ENCODE measurements at places on chromosomes 7 and 10. TPM values are rescaled to one million over a fixed set of nuclear protein-coding genes. Genes with fewer than 3 reads are reported as not detected.

DNA sequence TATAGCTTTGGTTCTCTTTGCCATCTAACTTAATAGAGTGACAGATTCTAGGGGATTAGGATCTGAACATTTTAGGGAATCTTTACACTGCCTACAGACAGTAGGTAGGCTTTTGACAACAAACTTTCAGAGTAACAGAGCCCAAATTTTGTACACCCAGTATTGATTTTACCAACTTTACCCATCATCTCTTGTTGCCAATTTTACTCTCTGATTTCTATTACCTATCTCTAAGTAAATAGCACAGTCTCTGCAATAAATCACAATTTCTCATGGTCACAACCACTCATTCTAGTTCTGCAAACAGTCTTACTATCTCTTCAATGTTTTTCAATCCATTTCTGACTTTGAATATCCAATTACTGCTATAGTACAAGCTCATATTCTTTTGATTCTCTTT is 1097.6 kb upstream of the PHF14 start:
- no peak for DNase-seq

DNA sequence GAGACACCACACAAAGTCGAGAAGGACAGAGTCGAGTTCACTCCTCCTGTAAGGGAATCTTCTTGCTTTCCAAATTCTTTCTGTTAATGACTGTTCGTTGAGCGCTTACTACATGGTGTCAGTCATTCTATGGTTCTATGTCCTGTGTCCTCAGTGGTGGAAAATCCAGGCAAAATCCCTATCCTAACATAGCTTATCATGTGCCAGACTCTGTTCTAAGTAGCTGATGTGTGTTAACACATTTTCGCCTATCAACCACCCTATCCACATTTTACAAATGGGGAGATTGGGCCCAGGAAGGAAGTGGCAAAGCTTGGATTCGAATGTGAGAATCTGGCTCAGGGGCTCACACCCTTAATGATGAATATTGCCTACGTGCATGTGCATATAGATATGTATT is 280.1 kb downstream of the GATA3 start:
- DNase-seq = no peak

Gene GPR15LG
- total RNA-seq = not detected

Gene VSTM4
- 0.19 TPM for total RNA-seq

Gene MMD2
- not detected for total RNA-seq

Gene NXPH1
- total RNA-seq = not detected

DNA sequence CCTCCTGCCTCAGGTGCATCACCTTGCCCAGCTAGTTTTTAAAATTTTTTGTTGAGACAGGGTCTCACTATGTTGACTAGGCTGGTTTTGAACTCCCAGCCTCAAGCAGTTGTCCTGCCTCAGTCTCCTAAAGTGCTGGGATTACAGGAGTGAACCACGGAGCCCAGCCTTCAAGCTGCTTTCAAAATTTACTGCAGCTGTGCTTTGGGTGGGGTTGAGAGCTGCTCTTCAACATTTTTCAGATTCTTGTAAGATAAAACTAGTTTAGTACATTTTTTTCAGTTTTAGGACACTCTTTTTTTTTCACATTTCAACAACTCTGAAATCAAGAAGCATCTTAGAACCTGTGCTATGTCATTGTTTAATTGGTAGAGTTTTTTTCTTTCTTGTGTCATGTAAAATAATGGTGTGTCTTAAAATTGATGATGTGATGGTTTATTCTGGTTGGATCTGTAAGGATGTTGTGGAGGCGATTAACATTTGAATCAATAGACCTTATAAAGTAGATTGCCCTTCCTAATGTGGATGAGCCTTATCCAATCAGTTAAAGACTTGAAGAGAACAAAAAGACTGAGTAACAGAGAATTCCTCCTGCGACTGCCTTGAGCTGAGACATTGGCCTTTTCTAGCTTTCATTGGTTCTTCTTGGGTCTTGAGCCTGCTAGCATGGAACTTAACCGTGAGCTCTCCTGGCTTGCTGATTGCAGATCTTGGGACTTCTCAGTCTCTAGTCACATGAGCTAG is 13.5 kb downstream of the PLEKHA8 start:
- no peak for DNase-seq

Gene KLF14
- total RNA-seq = not detected

- no peak for DNase-seq
These were observed 80.0 kb upstream of the PCDH15 start for GRCh38 chr10:54880996-54881395.

DNA sequence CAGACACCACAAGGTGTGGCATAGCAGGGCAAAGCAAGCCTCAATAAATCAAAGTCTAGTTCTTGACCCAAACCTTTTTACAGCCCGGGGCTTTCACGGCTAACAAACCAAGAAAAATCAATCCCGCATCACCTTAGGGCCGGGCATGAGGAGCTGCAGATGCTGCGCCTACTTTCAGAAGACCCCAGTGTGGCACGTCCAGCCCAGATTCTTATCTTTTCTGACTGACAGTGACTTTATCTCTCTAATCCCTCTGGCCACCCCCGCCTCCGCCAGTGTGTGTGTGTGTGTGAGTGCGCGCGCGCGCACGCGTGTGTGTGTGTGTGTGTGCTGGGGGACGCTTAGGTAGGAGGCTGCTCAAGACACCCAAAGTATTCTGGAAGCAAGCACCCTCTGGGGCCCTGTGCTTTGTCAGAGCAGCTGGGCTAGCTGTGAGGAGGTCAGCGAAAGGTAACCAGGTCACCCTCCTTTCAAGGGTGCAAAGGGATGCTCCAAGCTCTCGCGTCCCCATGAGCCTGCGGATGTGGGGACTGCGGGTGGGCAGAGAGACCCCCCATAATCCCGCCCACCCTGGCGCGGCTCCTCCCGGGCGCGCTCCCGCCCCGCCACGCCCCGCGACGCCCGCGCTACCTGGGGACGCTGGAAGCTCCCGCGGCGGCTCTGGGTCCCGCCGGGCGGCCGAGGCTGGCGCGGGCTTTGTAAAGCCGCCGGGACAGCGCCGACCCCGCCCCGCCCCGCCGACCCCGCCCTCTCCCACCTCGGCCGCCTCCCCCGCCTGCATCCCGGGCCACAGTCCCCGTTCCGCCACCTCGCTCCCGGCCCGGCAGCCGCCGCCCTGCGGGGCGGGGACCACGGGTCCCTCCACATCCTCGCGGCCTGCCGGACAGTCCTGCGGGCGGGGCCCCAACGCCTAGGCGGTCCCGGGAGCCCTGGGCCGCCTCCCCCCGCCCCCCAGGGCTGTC is 57.1 kb upstream of the RHOBTB1 start:
- no peak for DNase-seq

- no peak for DNase-seq
These were observed 274.4 kb downstream of the THSD7A start for GRCh38 chr7:11557627-11558026.

DNA sequence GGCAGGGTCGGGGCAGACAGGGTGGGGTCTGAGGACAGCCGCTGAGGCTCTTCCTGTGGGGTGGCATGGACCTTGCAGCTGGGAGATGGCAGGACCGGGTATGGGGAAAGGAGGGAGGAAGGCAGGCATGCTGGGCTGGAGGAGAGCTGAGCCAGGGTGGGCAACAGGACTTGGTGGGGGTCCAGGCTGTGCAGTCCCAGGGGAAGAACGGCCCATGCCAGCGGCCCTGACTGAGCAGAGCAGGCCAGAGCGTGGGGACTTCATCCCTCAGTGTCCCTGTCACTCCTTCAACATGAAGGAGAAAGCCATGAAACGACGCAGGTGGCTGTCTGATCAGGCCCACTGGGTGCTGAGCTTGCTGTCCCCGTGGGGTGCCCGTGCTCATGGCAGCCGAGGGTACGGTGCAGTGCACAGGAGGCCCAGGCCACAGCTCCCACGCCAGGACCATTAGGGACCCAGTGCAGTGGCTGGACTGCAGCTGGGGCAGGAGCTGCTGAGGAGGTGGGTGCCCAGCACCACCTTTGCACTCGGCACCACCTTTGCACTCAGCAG is 519.6 kb downstream of the PTPRN2 start:
- no peak for DNase-seq

DNA sequence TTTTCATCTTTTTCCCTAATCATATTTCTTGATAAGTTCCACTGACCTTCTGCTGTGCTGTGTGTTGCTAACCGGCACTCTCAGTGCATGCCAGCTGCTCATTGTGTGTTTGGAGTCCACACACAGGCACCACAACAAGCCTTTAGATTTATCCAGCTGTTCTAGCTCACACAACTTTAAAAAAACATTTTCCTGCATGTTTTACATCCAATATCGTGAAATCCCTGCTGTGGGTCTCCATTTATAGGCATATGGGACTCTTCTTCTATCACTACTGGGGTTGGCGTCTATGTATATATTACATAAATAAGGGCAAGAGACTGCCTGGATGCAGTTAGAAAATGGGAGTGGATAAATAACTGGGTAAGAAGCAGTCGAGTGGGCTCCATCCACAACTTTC is 183.6 kb upstream of the ADARB2 start:
- no peak for DNase-seq

Gene TFR2
- 7.8 TPM for total RNA-seq

- no peak for DNase-seq
These were observed 543.8 kb upstream of the NRP1 start for GRCh38 chr10:33878238-33878786.

DNA sequence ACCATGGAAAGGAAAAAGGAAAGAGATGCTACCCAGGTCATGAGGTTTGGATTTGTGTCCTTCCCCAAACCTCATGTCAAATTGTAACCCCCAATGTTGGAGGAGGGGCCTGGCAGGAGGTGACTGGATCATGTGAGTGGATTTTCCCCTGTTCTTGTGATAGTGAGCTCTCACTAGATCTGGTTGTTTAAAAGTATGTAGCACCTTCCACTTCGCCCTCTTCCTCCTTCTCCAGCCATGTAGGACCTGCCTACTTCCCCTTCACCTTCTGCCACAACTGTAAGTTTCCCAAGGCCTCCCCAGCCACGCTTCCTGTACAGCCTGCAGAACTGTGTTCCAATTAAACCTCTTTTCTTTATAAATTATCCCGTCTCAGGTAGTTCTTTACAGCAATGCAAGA is 113.9 kb downstream of the FAM107B start:
- DNase-seq = no peak

Gene NME8
- not detected for total RNA-seq

Gene MMP21
- total RNA-seq = 0.49 TPM

Gene CCT6A
- 44.6 TPM for total RNA-seq

- no peak for DNase-seq
These were observed 34.8 kb downstream of the TRDMT1 start for GRCh38 chr10:17166699-17167098.

GRCh38 chr10:110344622-110345021 is 39.9 kb upstream of the SMNDC1 start:
- no peak for DNase-seq

Gene TMEM273
- 17.6 TPM for total RNA-seq

DNA sequence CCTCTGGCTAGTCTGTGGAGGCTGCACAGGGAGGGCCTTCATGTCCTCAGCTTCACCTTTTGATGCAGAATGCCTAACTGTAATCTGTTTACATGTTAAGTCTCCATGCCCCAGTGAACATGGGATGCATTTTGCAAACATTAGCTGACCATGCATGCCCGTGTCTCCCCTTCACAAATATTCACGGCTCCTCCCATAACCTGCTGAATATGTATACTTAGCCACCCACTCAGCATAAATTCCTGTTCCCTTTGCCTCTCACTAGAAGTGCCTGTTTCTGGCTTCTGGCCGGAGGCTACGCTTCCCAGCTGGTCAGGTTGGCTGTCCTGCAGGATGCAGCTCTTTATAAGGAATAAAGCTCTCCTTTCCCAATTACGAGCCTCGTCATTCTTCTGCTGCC is 552.7 kb downstream of the DNAJB6 start:
- no peak for DNase-seq

Gene ABCB1
- total RNA-seq = 46.4 TPM

Gene BEND7
- not detected for total RNA-seq

Gene STEAP2
- not detected for total RNA-seq

DNA sequence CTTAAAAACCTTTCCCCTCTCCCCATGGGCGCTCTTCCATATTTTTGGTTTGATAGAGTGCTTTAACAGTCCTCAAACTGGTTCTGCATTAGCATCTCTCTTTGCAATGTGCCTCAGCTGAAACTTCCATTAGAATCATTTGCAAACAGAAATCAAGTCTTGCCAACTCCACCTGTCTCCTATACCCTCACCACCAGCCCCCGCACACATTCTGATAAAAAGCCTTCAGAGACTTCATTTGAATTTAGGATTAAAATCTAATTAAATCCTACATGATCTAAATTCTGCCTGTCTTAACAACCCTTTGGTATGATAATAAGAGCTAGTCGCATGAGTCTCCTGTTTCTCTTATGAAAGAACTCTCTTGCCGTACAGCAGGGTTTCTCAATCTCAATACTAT is 384.9 kb upstream of the ETV1 start:
- DNase-seq = no peak

DNA sequence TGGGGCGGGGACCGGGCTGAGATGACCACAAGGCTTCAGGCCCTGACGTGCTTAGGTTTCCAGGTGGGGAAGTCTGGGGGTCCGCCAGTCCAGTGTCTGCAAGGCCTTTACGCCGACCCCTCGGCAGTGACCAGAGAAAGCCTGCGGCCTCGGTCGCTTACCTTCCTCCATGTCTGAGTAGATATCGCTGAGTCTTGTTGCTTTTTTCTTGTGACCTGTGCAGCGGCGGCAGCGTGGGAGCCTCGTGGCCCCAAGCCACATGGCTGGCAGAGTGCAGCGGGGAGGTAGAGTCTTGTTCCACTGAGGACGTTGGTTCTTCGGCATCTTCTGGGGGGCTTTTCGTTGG is 329 bp downstream of the NOLC1 start:
- no peak for DNase-seq

Gene MBL2
- total RNA-seq = 0.10 TPM

Gene PNLIPRP1
- 2.0 TPM for total RNA-seq

GRCh38 chr7:47484923-47485639 is 96.8 kb downstream of the TNS3 start:
- no peak for DNase-seq

Gene RBAK
- 14.8 TPM for total RNA-seq

Gene SPDYE18
- 2.1 TPM for total RNA-seq

Data from T-cell (primary cell).